ENCODE measurements at places on chromosomes 1 and 21.

GRCh38 chr1:94927405-94928175 is 680 bp upstream of the CNN3 start:
- DNase-seq = no peak

GRCh38 chr1:174923820-174924219 is 75.9 kb upstream of the CACYBP start:
- no peak for DNase-seq

DNA sequence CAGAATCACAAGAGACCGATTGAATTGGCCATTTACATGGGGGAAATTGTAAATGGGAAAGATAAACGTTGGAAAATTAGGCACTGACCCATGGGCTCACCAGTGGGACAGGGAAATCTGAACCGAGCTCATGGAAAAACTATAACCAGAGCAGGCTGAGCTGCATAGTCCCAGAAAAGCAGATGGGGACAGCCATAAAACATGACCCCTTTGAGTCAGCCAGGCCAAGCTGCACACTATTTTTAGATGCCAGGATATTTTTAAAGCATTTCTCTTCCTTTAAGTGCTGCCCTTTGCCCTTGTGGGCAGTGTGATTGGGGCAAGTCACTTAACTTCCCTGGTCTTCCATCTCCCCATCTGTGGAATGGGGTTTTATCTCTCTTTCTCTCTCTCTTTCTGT is 184.1 kb downstream of the FOXD2 start:
- no peak for DNase-seq

DNA sequence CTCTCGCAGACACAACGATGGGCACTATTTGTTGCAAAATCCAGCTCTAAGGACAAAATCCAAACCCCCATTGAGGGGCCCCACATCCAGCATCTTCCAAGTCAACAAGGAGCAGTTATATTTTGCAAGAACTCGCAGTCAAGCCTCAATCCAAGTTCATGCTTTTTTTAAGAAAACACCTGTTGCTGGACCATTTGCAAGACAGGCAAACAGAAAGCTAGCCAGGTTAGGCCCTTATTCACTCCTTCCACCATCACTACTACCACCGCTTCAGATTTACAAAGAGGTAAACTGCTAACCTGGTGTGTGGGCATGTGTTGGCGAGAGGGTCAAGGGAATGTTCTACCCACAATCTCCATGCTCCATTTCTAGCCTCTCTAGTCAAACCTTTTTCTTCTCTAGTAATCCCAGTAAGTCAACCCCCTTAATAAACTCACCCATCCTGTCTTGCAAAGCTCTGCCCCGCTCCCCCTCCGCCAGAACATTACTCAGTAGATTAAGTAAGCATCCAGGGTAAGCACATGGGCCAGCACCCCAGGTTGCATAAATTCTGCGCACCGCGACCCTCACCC is 703 bp downstream of the ERI3 start:
- DNase-seq = no peak

- DNase-seq = no peak
Observed at GRCh38 chr21:42849759-42850412, 29.5 kb downstream of the WDR4 start.

- DNase-seq = no peak
Observed at GRCh38 chr1:160558660-160559380, 20.5 kb downstream of the CD84 start.

- no peak for DNase-seq
Observed at GRCh38 chr1:76038287-76039004, 36.1 kb upstream of the ST6GALNAC3 start.

DNA sequence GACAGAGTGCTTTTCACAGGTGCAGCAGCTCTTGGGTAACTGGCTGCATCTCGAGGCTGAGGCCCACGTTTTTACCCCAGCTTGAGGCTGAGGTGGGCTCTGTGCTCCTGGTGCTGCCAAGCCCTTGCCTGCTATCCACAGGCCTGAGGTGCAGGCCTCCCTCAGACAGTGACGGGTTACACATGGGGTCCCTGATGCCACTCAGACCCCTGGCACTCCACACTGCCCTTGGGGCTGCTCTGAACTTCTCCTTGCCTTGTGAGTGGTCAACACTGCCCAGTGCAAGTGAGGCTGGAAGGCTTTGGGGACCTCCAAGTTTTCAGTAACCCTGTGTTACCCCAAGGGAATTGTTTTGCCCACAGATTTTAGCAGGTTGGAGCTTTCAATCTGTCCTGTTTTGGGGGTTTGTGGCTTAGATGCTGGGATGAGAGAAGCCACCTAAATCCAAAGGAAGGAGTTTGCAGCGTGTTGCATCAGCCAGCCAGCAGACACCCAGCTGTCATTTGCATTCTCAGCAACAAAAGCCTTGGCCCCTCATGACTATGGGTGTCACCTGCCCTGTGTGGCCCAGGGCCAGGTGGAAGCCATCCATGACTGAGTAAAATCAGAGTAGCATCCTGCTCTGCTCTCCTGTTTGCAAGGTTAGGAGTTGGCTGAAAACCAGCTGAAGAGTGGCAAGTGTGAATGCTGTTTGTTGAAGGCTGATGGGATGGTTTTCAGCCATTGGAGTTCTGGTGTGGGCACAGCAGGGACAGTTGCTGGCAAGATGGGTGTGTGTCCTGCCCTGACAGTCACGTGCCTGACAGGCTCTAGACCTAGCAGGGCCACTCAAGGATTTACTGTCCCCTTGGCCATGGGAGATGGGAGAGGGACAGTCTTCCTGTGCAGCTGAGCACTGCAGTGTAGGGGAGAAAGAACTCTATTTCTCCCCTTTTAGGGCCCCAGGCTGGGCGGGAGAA is 3.2 kb downstream of the RNF187 start:
- DNase-seq = peak; percentile 11

- no peak for DNase-seq
Observed at GRCh38 chr21:39575775-39576174, 37.0 kb upstream of the B3GALT5 start.

DNA sequence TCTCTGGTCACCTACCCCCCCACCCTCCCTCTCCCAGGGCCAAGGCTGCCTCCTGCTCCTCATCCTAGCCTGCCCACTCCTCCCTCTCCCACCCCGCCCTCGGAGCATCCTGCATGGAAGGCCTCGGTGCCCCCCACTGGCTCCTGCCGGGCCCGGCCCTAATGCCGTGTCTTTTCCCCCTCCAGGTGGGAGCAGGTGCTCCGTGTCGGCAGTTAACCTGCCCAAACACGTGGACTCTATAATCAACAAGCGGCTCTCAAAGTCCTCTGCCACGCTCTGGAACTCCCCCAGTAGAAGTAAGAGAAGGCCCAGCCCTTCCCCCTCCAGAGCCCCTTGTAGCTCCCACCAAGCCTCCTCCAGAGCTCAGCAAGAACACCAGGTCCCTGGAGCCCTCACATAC is 18.8 kb downstream of the MAP7D1 start:
- DNase-seq = no peak

GRCh38 chr1:59276439-59276851 is 20.4 kb upstream of the FGGY start:
- no peak for DNase-seq

GRCh38 chr1:221310180-221310579 is 430.9 kb downstream of the HLX start:
- DNase-seq = no peak

DNA sequence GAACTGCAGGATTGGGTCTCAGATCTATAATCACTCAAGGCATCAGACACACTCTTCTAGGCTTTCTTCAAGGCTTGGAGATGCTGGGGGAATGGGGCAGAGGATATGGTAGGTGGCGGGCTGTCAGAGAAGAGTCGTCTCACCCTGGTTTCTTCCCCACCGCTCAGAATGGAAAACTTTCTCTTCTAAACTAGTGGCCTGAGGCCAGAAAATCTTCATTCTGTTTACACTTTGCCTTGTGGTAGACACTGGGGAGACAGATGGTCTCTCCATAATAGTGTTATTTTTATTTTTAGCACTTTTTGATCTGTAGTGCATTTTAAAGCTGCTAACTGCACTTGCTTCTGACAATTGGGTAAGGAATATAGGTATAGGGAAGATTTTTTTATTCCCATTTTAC is 2.6 kb downstream of the PRELP start:
- DNase-seq = no peak

GRCh38 chr1:64167176-64167575 is 36.2 kb upstream of the UBE2U start:
- no peak for DNase-seq

- DNase-seq = peak; percentile 1
Observed at GRCh38 chr1:224333309-224333926, 3.4 kb upstream of the NVL start.

DNA sequence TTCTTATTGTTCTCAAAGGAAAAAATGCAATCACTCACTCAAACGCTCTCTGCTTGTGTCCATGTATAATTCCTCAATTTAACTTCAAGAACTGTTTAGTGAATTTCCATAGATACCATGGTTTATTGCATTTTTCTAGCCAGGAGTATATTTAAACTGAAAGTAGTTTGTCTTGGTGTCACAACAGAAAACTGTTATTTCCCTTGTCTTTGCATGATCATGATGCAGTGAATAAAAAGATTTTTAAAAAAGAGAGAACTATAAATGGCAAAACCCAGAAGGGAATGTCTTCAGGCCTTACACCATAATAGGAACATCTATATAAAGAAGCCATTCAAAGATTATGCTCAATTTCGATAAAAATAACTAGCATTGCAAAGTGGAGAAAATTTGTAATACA is 523.5 kb upstream of the ADGRL4 start:
- DNase-seq = no peak

- DNase-seq = no peak
Observed at GRCh38 chr1:221806984-221807383, 65.1 kb upstream of the DUSP10 start.

- no peak for DNase-seq
Observed at GRCh38 chr1:7404046-7404742, 366.9 kb upstream of the VAMP3 start.

DNA sequence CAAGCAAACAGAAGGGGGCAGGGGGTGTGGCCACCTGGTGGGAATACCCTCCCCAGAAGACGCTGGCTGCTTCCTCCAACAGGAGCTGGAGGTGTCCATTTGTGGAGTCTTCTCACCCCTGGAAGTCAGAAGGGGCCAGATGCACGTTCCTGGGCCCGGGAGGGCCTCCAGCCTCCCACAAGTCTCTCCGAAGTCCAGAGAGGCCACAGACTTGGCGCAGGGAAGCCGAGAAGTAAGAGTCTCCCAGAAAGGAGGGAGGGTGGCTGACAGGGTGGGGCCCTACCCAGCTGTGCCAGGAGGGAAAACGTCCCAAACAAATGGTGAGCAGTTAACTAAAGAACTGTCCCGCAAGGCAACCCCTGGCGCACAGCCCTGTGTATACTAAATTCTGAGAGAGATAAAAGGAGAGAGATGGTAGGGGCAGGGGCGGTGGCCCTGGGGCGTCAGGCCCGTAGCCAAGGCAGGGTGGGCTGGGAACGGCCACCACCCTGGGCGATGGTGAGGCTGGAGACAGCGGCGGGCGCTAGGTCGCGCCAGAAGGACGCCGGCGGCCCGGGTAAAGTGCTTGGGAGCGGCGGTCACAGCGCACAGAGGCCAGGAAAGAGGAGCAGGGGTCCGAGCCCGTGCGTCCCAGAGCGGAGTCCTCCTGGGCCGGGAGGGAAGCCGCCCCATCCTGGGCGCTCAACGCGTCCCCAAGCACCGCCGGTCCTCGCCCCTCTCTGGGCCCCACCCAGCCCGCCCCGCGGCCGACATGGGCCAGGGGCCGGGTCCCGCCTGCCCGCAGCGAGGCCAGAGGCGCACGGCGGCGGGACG is 1.2 kb downstream of the CHD5 start:
- no peak for DNase-seq

DNA sequence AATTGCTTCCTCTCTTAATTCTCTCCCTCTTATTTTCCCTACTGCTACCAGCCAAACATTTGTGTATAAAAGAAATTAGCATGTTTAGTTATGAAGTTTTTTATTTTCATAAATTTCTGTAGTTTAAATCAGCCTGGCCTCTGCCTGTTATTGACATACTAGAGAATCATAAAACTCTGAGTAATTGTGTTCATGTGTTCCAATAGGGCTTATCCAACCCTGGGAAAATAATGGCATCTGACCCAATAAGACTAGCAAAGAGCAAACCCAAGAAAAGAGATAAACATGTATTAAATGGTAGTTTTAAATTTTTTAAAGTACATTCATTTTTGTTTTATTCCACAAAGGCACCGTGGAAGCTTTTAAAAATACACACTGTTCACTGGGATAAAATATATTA is 404.3 kb downstream of the HLX start:
- DNase-seq = no peak

GRCh38 chr1:103191327-103191726 is 83.0 kb upstream of the COL11A1 start:
- DNase-seq = no peak

- no peak for DNase-seq
Observed at GRCh38 chr21:39669976-39670661, 57.4 kb downstream of the B3GALT5 start.

DNA sequence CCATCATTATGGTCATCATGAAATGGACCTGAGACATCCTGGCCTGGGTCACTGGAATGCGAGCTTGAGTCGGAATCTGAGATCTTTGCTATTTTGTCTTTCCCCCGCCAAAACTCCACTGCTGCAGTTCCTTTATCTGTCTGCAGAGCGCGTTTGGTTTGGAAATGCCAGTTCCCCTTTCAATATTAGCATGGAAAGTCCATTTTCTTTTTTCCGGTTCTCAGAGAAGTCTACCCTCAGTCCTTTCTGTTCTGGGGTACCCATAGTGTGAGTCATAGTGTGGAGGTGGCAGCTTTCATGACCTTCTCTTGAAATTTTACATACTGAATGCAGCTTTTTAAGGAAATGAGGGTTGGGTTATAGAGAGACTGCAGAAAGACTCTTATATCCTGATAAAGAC is 14.6 kb downstream of the CACNA1E start:
- DNase-seq = no peak

- DNase-seq = no peak
Observed at GRCh38 chr1:226677027-226678020, 61.8 kb downstream of the ITPKB start.

DNA sequence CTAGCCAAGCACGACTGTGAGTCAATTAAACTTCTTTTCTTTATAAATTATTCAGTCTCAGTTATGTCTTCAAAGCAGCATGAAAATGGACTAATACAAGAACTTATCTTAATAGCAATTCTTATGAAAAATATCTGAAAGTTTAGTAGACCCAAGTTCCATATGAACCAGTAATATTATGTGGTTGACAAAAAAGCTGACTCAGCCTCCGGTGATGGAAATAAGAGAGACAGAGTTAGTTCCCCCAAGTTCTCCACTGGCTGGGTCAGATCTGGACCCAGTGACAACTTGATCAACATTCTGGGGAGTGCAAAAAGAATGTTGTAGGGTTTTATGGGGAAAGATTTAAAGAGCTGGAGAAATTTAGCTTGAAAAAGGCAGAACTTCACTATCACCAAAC is 72.5 kb upstream of the DNAH14 start:
- DNase-seq = no peak

DNA sequence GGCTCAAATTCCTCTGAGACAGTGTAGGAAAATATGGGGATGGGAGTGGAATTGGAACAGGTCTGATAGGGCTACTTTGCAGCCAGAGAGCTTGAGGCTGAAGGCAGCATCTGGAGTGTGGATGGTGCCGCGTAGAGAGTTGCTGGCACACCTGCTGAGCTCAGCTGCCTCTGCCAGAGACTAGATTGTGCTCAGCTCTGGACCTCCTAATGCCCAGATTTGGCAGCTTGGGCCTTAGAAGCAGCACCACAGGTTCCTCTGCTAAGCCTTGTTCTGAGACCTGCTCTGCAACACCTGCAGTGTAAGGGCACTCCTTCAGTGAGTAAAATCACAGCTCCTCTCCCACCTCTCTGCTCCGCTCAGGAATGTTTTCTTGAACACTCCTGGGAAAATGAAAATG is 23.3 kb downstream of the ACOT11 start:
- no peak for DNase-seq
